ENCODE measurements at places on chromosomes 5 and 9.

DNA sequence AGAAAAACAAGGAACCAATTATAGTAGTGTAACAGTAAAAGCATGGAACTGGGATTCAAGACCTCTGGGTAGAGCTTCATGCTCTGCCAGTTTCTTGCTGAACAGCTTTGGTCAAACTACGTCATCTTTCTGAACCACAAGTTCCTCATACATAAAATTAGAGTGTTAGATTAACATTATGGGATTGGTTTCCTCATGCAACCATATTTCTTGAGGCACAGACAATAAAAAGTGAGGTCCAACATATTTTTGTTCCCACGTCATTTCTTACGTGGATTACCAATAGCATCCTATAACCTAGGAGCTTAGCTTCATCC lies 354.8 kb downstream of the TMEM232 start:
- DNase-seq: no peak

DNA sequence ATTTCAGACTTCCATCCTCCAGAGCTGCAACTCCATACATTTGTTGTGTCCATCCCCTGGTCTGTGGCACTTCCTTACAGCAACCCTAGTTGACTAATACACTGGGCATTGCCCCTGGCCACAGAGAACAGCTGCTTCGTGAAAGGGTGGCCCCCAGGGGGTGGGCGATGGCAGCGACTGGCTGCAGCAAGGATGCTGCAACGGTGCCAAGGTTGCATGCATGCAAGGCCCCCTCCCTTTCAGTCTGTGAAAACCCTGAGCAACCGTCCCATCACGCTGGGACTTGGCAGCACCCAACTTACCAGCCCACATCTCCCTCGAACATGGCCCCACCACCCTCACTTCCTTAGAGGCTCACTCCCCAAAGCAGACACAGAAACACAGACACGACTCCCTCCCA lies 162.5 kb downstream of the MED10 start:
- no peak for DNase-seq

DNA sequence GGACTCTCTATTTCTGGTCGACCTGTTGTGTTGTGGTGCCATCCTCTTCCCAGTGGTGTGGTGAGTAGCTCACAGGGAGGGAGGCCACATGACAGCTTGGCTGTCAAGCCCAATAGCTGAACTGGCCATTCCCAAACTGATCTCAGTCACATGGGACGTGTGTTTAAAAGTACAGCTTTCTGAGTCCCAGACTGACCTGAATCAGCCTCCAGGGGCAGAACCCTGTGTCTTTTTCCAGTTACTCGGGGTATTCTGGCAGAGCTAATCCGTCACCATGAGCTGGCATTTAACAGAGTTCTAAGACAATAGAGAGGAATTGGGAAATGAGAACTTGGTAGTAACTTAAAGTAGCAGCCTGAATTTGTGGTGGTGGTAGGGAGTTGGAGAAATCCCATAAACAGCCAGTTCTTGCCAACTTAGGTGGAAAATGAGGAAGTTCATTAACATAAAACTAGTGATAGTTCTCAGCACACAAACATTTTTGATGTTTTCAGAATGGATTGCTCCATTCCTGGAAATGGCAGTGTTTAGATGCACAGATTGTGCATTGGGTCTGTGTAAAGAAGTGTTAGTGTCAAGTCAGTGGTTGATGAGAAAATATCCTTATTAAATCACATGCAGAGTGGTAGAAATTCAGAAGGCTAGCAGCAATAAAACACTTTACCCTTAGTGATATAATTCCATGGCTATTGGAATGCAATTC lies 50.9 kb downstream of the GPR107 start:
- DNase-seq: no peak

DNA sequence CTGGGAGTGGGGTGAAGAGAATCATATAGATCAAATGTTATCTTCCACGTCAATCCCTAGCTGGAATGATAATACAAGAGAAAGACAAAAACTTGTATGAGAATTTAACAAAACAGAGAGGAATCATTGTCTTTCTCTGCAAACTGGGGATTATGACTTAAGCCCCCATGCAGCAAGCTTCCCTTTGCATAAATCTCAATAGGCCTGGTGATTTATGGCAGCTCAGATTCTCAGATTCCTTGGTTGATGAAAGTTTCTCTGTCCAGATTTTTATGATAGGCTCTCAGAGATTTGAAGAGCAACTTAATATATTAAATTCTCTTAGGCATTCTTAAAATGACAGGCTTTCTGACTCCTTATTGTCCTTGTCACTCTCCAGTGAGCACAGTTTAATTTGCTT lies 56.0 kb downstream of the RASGRF2 start:
- no peak for DNase-seq

GRCh38 chr5:139022528-139022927 lies 147.4 kb upstream of the LRRTM2 start:
- no peak for DNase-seq

DNA sequence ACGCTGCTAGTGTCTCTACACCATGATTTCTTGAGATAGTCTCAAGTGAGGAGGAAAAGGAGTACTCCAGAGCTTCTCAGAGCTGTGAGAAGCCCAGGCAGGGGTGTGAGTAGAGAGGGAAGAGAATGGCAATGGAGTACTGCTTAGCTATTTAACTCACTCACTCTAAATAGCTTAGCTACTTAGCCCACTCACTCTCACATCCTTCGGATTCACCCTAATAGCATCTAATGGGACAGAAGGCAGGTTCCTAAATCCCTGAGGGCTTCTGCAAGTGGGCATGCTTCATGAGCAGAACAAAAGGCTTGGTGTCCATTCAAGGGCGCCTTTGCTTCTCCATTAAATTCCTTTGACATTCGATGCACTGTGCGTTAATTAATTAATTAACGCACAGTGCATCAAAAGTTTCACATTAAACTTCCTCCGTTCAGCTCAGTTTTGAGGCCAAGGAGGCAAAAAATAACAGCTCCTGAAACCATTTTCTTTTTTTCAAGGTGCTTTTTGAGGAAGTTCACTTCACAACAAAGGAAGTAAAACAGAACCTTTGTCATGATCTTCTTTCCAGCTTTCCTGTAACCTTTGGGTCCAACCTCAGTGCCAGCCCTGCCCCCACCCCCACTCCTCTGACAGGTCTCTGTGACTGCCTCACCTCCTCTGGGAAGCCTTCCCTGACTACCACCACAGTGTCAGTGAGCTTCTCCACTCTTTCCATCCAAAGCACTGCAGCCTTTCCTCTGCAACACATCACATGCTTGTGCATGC lies 294.0 kb downstream of the SEC61B start:
- no peak for DNase-seq

- no peak for DNase-seq
Measured at GRCh38 chr5:132635873-132636272, 22.1 kb upstream of the IL13 start.
